ENCODE measurements at places on chromosomes 1 and 21.

DNA sequence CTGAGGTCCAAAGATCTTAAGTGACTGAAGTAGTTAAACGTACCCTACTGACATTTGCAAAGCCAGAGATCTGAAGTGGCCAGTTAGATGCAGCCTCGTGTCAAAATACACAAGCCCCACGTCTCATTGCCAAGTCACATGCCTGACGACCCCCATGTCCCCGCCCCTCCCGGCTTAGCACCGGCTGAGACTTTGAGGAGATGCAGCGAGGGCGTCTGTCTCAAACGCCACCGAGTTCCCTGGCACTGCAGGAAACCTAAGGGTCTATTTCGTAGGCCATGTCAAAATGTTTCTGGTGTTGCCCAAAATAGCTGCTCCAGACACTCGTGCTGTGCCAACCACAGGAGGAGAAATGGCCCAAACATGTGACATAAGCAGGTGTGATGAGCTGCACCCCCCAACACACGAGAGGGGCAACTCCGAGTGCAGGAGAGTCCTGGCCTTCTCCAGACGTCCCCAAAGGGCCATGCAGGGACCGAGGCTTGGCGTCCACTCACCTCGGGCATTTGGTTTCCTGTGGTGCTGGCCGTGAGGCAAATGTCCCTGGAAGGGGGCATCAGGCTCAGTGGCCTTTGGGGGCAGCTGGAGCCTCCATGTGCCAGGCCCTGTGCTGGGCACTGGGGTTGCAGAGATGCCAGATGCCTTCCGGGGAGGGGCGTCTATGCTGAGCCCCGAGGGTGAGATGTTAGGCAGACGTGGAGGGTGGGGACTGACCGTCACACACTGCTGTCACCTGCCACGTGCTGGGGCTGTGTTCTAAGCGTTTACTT is 67.0 kb downstream of the MATN1 start:
- no peak for DNase-seq

DNA sequence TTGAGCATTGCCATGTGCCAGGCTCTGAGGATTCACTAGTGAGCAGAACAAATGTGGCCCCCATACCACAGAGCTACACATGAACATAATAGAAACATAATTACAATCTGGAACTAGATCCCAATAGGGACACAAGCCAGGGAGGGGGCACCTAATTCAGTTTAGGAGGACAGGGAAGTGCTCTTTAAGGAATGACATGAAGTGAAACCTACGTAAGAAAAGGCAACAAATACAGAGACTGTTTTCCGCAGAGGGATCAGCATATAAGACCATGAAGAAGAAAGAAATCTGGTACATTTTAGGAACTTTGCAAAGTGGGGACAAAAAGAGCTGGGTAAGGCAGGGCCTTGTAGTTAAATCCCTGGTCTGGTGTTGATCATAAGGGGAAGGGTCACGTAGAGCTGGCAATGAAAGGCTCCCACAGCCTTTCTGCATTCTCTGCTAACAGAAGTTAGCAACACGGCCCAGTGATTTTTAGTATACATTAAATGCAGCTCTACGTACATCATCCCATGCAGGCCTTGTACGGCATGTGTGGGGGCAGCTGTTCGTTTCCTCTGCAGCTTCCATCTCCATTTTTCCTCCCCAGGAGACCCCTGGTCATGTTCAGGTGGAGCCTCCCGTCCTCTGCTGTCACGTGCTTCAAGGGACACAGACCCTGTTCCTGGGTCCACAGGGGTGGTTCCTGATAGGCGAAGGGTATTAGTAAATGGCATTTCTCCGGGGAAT is 26.8 kb upstream of the SLC30A1 start:
- DNase-seq: no peak

GRCh38 chr1:108679586-108680213 is 12.4 kb upstream of the PRPF38B start:
- DNase-seq: no peak

DNA sequence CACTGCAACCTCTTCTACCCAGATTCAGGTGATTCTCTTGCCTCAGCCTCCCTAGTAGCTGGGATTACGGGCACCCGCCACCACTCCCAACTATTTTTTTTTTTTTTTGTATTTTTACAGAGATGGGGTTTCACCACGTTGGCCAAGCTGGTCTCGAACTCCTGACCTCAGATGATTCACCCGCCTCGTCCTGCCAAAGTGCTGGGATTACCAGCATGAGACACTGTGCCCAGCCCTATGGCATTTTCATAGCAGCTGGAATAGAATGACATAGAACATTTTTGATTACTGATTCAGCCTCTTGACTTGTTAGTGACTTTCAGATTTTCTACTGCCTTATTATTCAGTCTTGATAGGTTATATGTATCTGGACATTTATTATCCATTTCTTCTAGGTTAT is 1046.2 kb downstream of the AMY1C start:
- DNase-seq: no peak

DNA sequence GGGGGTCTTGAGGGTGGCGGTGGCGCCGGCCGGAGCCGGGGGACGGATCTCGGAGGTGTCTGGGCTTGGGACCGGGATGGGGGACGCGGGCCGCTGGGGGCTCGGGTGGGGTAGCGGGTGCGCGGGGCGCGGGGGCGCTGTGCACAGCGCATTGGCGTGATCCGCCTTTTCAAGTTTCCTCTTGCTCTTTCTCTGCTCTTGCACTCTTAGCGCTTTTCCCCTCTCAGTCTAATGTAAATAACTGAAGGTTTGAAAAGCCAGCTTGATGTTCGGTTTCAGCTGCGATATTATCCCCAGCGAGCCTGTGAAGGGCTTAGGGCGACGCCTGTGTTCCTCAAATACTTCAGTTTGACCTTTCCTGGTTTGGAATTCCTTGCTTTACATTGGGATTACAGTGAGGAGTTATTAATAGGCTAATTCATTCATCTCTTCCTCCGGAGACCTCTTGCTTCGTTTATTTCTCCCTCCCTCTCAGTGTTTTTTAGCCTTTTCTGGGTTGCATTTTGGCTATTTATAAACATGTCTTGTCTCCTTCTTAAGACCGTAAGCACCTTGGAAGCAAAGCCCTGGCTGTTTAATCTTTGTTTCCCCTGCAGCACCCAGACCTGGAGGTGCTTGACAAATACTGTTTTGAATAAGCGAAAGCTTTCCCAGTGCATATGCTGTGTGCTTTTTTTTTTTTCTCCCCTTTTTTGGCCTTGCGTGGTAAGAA is 693 bp downstream of the RAB4A start:
- DNase-seq: no peak

DNA sequence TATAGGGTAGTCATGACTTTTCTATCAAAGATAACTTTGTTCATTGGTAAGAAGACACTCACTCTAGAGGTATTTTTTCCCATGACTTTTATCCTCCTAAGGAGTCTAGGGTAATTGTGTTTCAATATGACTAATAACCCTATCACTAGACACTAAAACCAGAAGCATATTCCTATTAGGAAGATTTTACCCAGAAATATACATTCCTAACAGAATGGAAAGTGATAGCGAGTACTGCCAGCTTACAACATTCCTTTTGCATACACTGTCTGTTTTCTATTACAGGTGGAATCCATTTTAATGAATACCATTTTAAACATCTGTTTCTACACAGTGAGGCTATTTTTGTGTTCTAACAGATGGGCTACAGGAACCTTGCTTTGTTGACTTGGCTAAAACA is 31.4 kb upstream of the C1orf185 start:
- no peak for DNase-seq

- no peak for DNase-seq
Observed at GRCh38 chr1:48107516-48107915, 110.3 kb upstream of the TRABD2B start.

DNA sequence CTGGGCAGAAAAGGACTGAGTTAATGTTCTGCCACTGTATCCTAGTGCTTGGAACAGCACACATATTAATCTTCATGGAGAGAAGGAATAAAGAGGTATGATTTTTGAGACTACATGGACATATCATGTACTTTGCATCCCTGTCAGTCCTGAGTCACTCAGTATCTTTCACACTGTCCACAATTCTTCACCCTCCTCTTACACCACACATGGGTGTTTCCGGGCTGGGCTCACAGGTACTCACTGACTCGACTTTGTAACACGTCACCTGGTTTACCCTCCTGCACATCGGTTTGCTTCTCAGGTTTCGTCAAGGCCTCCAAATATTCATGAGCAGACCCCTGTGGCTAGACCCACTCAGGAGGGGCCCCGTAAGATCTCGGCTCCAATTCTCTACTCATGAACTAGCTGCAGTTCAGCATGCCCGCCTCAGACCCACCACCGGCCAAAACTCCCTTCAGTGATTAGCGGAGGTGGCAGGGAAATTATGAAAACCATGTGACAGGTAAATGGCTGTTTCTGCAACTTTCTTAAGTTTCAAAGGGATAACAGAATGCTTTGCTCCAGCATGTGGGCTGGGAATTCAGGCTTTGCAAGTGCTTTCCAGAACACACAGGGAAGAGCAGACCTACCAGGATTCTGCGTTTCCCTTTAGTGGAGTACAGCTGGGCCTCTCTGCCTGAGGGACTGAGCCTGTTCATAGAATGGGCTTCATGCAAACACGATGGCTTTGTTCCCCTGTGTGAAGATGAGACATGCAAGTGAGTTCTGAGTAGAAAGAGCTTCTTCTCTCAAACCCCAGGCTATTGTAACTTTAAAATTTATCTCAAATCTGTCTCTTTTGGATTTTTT is 31.3 kb upstream of the TRABD2B start:
- no peak for DNase-seq

GRCh38 chr1:1013922-1014648 is 788 bp downstream of the ISG15 start:
- DNase-seq: no peak

GRCh38 chr1:235979716-235980333 is 85.1 kb downstream of the NID1 start:
- no peak for DNase-seq

GRCh38 chr1:62962901-62963776 is 179.2 kb downstream of the ATG4C start:
- no peak for DNase-seq

- DNase-seq: no peak
Observed at GRCh38 chr1:21605012-21605715, 64.0 kb downstream of the RAP1GAP start.

Measured in CD14-positive monocyte (primary cell).